ENCODE measurements at places on chromosomes 11 and 22.

DNA sequence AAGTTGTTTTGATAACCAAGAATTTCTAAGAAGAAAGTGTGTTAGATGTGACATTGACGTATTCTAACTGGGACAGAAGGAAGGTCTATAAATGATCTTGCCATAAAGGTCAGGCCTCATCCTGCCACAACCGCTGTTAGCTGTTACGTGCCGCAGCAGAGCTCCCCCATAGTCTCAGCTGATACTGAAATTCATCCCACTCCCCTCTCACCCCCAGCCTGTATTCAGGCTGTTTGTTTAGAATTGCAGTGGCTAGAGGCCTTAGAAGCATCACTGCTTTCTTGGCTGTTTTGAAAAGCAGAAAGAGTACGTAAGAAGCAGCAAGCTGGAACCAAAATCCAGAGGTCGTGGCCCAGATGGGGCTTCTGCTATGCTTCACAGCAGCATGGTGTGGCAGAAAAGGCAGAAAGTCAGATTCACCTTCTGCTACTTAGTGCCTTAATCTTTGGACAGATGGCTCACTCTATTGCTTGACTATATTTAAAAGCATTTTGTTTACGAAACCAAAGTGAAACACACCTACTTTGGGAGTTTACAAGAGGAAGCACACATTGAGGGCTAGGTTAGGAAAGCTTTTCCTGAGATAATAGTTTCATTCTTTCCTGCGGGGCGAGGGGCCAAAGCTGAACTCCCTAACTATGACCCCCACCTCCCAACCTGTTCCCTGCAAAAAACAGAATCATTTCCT, 950 bp upstream of the LAYN start:
- no peak for DNase-seq

DNA sequence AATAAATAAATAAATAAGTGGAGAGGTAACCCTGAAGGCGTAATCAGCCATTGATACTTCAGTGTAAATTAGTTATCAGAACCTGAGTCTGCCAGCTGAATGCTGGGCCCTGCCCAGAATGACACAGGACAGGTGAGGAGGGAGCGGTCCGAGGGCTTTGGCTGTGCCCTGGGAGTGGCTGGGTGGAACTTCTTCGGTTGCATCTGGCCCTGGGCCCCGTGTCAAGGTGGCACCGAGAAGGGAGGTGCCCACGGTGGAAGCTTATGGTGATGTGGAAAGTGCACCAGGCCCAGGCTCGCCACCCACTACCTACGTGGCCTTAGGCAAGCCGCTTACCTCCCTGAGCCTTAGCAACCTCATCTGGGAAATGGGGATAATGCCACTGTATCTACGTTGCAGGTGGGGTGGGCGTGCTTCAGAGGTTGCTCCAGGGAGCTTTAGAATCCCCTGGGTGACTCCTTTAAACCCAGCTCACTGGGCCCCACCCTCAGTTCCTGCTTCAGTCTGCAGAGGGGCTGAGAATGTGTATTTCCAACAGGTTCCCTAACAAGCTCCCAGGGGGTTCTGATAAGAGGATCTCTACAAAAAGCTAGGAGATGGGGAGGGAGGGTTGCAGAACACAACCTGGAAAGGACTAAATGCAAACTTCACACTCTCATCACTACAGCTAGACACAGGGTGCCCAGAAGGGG, 38.8 kb downstream of the TXN2 start:
- DNase-seq = no peak

DNA sequence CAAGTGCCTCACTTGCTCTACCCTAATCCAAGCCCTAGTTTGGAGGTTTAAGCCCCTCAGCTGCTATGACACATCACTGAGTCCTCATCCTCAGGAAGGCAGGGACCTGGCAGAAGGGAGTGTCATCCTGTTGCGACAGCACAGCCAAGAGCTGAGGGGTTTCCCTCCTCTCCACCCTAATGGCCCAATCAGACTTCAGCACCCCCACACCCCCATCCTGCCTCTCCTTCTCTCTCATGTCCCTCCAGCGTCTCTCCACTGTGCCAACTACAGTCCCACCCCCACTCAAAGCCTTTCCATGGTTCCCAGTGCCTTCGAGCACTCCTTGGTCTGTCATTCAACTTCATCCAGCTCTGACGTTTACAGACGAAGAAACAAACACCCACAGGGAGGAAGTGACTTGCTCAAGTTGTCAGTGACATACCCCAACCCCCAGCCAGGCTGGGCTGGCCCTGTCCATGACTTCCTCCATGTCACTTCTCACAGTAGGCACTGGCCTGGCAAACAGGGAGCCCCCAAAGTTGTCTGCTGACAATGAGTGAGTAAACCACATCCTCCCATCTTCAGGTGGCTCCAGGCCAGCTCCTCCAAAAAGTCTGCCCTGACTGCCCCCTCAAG, 15.6 kb downstream of the ARAP1 start:
- DNase-seq = peak; percentile 27

- DNase-seq = no peak
Observed at GRCh38 chr11:61337706-61338470, 4.9 kb downstream of the TKFC start.

DNA sequence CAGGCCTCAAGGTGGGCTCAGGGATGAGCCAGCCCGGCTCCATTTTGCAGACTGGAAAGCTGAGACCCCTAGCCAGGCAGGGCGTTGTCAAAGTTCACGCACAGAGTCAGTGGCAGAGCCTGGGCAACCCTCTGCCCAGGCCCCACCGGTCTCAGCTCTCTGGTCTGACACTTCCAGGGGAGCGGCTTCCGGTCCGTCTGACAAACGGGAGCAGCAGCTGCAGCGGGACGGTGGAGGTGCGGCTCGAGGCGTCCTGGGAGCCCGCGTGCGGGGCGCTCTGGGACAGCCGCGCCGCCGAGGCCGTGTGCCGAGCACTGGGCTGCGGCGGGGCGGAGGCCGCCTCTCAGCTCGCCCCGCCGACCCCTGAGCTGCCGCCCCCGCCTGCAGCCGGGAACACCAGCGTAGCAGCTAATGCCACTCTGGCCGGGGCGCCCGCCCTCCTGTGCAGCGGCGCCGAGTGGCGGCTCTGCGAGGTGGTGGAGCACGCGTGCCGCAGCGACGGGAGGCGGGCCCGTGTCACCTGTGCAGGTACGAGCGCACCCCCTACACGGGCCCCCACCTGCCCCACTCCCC, 36.0 kb downstream of the CD6 start:
- DNase-seq = no peak

All from stimulated activated CD4-positive, alpha-beta T cell treated with anti-CD3 and anti-CD28 coated beads, TNF-alpha, amount 100 ng/mL, for 1 hour (primary cell).